ENCODE measurements at places on chromosomes 11 and 22. TPM values are rescaled to one million over a fixed set of nuclear protein-coding genes. Genes with fewer than 3 reads are reported as not detected.

Gene POU2AF1
- 3.7 TPM for total RNA-seq

Gene DSCAML1
- total RNA-seq, result 3.0 TPM

Gene SORL1
- 140 TPM for total RNA-seq

Gene MYBPC3
- total RNA-seq, result not detected

Gene MMP7
- total RNA-seq, result not detected

Gene OR6M1
- not detected for total RNA-seq

Gene LGR4
- total RNA-seq, result 165 TPM

Gene GLYATL2
- not detected for total RNA-seq

Gene MB
- 37.0 TPM for total RNA-seq

Gene IGF2
- 11.3 TPM for total RNA-seq

Gene GGTLC3
- not detected for total RNA-seq

Gene CBL
- 13.5 TPM for total RNA-seq

Gene MMP27
- total RNA-seq, result not detected

Gene ENDOD1
- total RNA-seq, result 86.2 TPM

Gene LRRC74B
- total RNA-seq, result not detected

Gene SPON1
- total RNA-seq, result 42.6 TPM

Gene OR56A1
- 0.14 TPM for total RNA-seq

Gene APOA1
- total RNA-seq, result not detected
